ENCODE measurements at places on chromosomes 1 and 21.

- DNase-seq, result no peak
These were observed 1.4 kb upstream of the RGS2 start for GRCh38 chr1:192807211-192808162.

DNA sequence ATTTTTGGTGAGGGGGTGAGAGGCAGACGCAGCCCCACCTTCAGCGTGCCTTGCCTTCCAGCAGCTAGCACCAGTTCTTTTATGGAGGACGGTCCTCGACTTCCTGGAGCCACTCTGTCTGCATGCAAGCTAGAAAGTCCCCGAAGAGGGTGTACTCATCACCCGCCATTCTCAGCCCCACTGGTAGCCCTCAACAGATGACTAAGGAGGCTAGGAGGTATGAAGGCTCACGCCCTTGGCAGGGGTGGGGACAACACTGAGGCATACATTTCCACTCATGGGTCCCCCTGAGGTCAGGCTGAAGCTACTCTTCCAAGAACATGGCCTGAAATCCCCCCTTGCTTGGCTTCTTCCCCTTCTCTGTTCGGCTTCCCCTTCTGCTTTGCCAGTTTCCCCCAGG is 8.9 kb upstream of the PTPRF start:
- no peak for DNase-seq

- no peak for DNase-seq
These were observed 45.9 kb downstream of the NID1 start for GRCh38 chr1:236018885-236019453.

- DNase-seq, result no peak
These were observed 117.1 kb downstream of the OSBPL9 start for GRCh38 chr1:51733793-51734522.

GRCh38 chr1:167909691-167910180 is 4.2 kb downstream of the ADCY10 start:
- DNase-seq, result no peak

- no peak for DNase-seq
These were observed 102.5 kb upstream of the TARDBP start for GRCh38 chr1:10909697-10910680.

GRCh38 chr1:235679005-235679404 is 29.4 kb upstream of the GNG4 start:
- DNase-seq, result no peak

DNA sequence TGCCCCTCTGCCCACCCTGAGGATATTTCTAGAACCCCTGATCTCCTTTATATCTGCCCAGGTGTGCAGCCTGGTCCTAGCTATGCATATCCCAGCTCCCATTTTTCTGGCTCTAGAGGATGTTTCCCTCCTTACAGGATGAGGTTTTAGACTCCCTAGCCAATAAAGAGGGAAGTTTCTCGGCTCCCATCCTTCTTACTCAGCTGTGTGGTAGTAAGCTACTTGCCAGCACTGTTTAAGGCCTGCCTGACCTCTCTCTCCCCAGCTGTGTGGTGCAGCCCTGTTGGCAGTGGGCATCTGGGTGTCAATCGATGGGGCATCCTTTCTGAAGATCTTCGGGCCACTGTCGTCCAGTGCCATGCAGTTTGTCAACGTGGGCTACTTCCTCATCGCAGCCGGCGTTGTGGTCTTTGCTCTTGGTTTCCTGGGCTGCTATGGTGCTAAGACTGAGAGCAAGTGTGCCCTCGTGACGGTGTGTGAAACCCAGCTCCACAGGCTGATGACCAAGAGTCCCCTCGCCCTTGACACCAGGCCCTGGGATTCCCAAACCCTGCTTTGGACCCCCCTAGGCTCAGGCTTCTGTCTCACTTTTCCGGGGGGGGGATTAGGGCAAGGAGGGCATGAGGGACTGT is 7.8 kb upstream of the P3R3URF start:
- no peak for DNase-seq

DNA sequence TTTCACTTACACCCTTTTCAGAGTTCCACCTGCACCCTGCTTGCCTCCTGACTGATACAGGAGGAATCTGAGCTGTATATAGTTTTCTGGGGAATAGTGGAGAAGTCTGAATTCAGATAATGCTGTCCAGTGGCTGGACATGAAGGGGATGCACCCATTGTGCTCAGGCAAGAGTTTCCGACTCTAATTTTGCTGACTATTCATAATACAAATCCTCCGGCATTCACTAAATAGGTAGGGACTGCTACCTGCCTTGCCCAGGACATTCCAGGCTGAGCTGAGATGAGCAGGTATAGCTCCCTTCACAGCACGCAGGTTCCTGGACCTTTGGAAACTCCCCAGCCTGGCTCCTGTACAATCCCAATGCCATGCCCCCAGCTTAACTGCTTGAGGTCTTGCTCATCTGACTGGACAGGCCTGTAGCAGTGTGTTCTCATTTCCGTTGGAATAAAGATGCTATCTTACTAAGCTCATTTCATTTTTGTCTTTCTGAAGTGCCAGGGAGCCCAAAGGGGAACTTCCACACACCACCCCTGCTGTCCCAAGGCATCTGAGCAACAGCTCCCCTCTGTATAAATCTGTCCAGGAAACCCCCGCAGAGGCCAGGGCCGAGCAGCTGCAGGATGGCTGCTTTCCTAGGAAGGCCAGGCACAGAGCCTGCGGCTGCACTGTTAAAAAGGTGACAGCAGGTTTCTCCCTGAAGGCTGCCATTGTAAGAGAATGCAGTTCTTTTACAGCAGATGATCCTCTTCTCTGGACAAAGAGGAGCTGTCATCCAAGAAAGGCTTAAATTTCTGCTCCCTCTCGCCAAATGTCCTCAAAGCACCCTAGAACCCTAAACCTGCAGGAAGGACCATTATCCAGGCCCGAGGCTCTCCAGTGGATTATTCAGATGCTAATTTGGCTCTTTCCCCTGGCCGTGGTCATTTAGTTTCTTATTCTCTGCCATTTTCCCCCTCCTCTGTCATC is 21.7 kb upstream of the VASH2 start:
- no peak for DNase-seq

- no peak for DNase-seq
These were observed 37.4 kb downstream of the TMCO4 start for GRCh38 chr1:19762175-19762779.

- DNase-seq, result no peak
These were observed 142.5 kb downstream of the SYT2 start for GRCh38 chr1:202567738-202568137.

GRCh38 chr1:198892065-198892464 is 253.2 kb downstream of the PTPRC start:
- no peak for DNase-seq

DNA sequence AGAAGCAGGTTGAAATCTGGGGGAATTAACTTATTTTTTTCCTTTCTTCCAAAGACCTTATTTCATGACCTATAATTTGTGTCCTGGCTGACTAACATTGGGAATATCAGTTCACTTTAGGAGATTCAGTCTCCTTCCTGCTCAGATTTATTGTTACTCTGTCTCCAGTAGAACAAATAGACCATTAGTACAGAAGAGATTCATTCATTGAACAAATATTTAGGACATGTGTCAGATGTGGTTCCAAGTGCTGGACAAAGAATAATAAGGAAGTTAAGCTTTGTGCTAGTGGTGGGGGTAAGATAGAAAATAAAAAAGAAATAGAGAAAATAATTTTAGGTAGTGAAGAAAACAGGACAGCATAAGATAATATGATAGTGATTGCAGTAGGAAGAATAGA is 20.3 kb downstream of the ZMYM4 start:
- no peak for DNase-seq

DNA sequence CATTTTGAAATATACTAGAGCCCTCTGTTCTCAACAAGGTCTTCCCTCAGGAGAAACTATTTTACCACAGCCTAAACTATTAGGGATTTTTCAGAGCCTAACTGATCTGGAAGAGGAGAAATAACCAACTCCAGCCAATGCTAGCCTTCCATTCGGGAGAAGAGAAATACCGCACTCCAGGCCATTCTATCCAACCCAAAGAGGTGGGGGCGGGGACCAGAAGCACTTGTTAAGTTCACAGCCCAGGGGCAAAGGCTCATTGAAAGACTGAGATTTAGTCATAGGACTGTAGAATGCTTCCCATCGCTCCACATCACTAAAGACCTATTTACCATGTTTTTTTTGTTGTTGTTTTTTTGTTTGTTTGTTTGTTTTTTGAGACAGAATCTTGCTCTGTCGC is 35.4 kb upstream of the SLFNL1 start:
- no peak for DNase-seq

DNA sequence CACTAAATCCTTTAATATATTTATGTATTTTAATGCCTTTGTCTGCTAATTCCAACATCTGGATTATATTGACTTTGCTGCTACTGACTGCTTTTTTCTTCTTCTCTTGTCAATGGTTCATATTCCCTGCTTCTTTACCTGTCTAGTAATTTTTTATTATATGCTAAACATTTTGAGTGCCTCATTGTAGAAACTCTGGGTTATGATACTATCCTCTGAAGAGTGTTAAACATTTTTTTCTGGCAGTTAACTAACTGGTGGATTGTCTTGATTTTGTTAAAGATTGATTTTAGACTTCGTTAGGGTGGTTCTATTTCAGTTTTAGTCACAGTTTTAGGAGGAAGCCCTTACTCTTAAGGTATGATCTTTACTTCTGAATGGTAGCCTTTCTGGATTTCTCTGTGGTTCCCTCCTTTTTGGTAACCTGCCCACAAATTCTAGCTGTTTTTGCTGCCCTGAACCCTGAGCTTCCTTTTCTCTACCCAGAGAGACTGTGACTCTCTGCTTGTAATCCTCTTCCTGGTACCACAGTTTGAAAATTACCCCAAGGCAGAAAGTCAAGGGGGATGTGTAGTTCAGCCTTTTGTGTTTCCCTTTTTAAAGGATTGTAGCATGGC is 81.9 kb downstream of the DHRS3 start:
- DNase-seq, result no peak

- no peak for DNase-seq
These were observed 15.8 kb downstream of the ODF2L start for GRCh38 chr1:86380257-86380861.

- no peak for DNase-seq
These were observed 208.8 kb downstream of the GPR52 start for GRCh38 chr1:174656409-174657059.

Data from dorsolateral prefrontal cortex (tissue), 122 donors.